ENCODE measurements at places on chromosomes 7 and 10.

GRCh38 chr7:155734445-155734809, 77.8 kb downstream of the SHH start:
- DNase-seq = no peak

DNA sequence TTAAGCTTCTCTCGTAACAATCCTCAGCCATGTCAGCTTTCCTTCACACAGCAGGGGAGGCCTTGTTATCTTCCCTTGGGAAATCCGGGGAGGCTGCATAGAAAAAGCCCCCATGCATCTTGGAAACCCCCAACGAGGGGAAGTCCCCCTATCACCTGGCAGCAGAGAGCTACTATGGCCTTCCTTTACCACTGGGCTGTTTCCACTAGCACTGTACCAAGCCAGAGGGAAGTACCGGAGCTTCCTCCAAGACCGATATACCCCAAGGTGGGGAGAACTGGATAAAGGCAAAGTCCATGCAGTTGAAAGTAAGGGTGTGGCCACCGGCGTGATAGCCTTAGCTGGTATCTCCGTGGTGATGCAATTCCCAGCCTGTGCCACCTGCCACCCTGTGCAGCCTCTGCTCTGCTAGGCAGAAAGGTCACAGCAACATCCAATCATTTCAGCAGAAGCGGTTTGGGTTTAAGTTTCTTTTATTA, 4.4 kb upstream of the CLIP2 start:
- no peak for DNase-seq

DNA sequence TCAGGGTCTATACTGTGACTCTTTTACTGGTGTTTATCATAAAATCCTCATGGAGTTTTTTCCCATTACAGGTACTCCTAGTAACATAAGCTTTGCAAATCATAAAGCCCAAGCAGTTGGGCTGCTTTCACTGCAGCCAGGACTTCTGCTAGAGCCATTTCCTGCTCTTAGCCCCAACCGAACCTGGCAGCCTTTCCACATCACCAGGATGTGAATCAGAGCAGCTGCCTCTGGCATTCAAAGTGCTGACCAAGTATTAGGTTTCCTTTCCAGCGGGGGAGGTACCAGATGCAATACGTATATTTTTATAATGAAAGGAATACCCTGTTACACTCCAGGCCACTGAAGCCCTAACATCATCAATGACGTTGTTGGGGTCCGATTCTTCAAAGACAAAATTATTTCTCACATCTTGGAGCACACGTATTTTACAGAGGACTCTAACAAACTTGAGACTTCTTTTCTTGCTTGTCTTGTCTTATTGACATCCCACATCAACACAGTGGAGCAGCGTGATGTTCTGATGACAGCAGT, 3.6 kb upstream of the HTR5A start:
- DNase-seq = no peak

- no peak for DNase-seq
These were observed 73.5 kb upstream of the DLX6 start for GRCh38 chr7:96931891-96932290.

- no peak for DNase-seq
These were observed 19.9 kb downstream of the HABP2 start for GRCh38 chr10:113572520-113573290.

DNA sequence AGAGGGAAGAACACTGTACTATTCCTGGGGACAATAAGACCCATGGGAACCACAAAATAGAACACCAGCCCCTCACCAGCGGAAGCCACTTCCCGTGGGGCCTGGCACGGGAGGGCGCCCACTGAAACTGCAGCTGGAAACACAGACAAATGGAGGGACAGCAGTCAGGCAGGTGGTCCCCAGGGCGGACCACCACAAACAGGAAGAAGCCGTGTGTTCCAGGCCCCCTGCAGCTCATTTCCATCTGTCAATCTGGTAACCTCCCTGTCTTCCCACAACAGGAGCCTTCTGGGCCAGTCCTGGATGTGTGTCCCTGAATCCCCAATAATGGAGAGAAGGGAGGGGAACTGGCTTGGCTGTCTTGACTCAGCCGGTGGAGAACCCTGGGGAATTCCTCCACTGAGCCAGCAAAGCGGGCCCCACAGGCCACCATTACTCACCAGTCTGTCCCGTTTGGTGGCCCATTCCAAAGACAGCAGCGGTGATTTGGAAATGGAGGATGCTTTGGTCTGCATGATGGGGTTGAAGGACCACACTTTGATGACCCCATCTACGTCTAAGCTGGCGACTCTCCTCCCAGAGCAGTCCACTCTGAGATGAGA, 16.7 kb downstream of the WDR91 start:
- DNase-seq = no peak

Measured in CD4-positive, alpha-beta T cell treated with Interleukin-6 for 4 hours (primary cell).